ENCODE measurements at places on chromosomes 5 and 9. TPM values are rescaled to one million over a fixed set of nuclear protein-coding genes. Genes with fewer than 3 reads are reported as not detected.

Gene FOXI1
- total RNA-seq = not detected

DNA sequence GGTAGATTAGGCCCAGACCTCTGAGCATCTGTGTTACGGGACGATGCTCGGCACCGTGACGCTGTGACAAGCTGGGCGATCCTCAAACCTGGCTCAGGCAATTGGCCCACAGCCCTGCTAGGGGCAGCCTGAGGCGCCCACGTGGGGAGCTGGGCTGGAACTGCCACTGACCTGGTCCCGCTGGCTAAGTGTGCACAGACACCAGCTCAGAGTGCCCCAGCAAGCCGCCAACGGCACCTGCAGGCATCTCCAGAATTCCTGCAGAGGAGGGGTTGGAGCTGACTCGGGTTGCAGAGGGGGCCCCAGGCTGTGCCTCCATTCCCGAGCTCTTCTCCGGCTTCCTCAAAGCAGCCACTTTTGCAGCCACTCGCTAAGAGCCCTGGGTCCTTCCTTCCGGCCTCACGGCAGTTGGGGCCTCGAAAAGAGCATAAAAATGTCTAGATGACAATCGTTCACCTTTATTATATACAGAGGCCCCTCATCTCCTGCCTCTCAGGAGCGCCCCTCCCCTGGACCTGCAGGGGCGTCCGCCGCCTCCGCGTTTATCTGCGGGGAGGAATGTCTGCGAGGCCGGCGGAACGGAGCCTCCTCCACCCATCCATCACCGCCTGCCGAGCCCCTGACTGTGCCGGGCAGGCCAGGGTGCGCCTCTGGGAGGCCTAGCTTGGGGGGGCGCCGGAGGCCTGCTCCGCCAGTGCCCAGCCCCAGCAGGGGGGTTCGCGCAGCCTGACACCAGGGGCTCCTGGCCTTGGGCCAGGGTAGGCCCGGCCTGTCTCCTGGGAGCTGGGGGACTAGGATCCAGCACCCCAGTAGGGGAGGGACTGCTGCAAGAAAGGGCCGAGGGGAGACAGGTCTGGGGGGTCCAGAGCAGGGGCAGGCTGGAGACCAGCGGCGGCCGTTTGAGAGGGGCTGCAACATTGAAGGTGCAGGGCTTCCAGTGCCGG is 144.9 kb downstream of the BARX1 start:
- no peak for DNase-seq

DNA sequence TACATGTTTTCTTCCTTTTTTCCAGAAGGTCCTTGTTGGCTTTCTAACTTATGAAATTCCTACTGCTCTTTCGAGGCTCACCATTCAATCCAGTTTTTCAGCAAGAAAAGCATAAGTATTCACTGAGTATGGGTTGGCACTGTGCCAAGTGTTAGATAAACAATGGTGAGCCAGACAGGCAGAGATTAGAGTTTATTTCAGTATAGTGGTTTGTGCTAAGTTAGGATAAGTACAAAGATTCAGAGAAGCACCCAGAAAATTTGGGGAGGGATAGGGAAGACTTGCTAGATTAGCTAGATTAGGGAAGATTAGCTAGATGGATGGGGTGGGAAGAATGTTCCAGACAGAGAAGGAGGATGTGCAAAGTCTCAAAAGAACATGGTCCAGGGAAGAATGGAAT is 122.9 kb downstream of the OXCT1 start:
- no peak for DNase-seq

DNA sequence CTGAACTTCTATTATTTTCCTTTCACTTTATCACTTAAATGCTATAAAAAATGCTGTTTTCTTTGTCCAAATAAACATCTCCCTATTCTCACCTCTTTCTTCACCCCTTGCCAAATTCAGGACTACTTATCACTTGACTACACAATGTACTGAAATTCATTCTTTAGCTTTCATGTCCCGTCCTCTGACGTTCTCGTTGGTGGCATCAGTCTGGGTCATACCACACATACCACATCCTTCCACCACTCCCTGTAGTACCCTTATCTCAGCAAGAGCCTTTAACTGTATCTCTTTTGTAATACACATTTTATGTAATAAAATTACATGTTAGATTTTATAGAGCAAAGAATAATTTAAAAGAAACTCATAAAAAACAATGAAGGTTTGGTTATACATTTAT is 231.1 kb upstream of the PAPPA start:
- no peak for DNase-seq

GRCh38 chr9:127153501-127153900 is 31.1 kb upstream of the ANGPTL2 start:
- DNase-seq = no peak

DNA sequence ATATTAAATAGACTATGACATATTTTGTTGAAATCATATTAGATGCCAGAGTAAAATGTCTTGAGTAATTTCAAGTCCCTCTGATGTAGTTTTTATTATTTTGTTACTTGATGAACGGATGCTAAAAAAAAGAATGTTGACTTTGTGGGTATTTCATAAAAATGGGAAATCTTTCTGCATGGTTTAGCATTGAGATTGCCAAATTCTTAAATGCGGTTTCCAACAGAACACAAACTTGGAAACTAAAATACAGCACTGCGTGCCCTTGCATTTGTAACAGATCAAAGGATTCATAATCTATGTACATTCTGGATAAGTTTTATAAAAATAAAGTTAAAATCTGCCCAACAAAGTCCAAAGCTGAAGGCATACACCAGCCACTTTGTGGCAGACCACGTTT is 425.5 kb upstream of the DAB2 start:
- DNase-seq = no peak

- no peak for DNase-seq
Measured at GRCh38 chr9:113738496-113738892, 137.6 kb upstream of the ZNF618 start.

GRCh38 chr5:161095953-161096352 is 243.9 kb upstream of the ATP10B start:
- no peak for DNase-seq

- DNase-seq = no peak
Measured at GRCh38 chr9:127207734-127208410, 56.7 kb upstream of the GARNL3 start.

Measured in left cardiac atrium (tissue), 4 donors.